ENCODE measurements at places on chromosomes 13 and 19. TPM values are rescaled to one million over a fixed set of nuclear protein-coding genes. Genes with fewer than 3 reads are reported as not detected.

PCSK4 gene
- total RNA-seq = 8.4 TPM

DNA sequence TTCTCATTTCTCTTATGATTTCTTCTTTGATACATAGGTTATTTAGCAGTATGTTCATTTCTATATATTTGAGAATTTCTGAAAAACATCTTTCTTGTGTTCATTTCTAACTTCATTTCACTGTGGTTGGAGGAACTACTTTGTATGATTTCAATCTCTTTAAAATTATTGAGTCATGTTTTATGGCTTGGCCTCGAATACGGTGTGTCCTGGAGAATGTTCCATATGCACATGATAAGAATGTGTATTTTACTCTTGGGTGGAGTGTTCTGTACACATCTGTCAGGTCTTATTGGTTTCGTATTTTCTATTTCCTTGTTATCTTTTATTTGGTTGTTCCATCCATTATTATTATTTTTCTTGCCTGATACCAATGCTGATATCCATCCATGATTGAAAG is 22.9 kb downstream of the DNM2 start:
- DNase-seq = no peak
- peak overlapping the region; percentile 8 for H3K27ac ChIP-seq
- H3K4me3 ChIP-seq = no peak overlapping the region

GRCh38 chr19:36207605-36208252 is 6.7 kb downstream of the ZNF565 start:
- H3K4me3 ChIP-seq = no peak overlapping the region
- H3K4me1 ChIP-seq = no peaks in the 10 kb centered on the region

- H3K27ac ChIP-seq = no peak overlapping the region
- no peak overlapping the region for H3K4me3 ChIP-seq
- no peaks in the 10 kb centered on the region for H3K36me3 ChIP-seq
- no peak for DNase-seq
- H3K27me3 ChIP-seq = no peaks in the 10 kb centered on the region
These were observed 247.9 kb downstream of the DACH1 start for GRCh38 chr13:71619096-71619495.

GRCh38 chr13:29849071-29849631 is 1.3 kb downstream of the UBL3 start:
- H3K27ac ChIP-seq = peak overlapping the region; percentile 99
- peak overlapping the region; percentile 100 for H3K4me3 ChIP-seq
- peak; percentile 7 for DNase-seq

DNA sequence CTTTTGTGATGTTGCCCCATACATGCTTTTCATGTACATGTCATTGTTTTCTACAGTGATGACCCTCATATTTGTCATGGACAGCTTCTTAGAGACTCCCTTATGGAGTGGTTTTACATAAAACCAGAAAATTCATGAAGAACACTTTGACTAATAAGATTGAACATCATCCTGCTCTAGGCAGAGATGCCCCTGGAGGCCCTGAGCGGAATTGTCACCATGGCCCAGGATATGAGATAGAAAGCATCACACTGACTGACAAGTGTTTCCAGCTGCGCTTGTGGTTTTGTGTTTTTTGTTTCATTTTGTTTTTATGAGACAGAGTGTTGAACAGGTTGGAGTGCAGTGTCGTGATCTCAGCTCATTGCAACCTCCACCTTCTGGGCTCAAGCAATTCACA is 22.2 kb downstream of the ZNF701 start:
- DNase-seq = no peak
- H3K4me1 ChIP-seq = no peaks in the 10 kb centered on the region
- H3K27ac ChIP-seq = no peak overlapping the region
